ENCODE measurements at places on chromosomes 13 and 19.

GRCh38 chr19:50427997-50428425 lies 4.7 kb upstream of the MYBPC2 start:
- peak; percentile 70 for DNase-seq

- DNase-seq: peak; percentile 61
These were observed 3.7 kb downstream of the FUZ start for GRCh38 chr19:49809160-49809940.

DNA sequence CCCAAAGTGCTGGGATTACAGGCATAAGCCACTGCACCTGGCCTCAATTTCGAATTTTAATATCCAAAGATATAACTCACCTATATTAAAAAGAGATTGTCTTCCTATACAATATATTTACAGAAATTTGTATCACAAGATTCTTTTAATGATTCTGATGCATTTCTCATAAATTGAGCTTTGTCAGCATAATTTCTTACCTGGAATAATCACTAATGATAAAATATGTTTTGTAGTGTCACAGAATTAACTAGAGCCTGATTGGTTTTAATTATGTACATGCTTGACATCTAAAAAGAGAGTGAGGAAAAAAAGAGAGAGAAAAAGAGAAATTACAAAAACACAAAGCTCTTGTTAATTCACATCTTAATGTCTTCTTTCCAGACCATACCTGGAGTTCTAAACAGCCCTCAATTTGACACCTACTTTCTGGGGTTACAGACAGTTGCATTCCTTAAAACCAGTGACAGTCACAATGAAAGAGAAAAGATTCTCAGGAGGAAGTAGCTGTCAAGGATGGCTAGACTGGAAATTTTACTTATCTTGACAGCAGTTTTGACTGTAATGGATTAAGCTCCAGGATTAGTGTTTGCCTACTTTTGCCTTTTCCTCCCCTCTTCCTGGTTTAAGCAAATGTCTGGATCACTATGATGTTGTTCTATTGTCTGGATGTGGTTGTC lies 214.4 kb downstream of the SPRY2 start:
- DNase-seq: no peak

DNA sequence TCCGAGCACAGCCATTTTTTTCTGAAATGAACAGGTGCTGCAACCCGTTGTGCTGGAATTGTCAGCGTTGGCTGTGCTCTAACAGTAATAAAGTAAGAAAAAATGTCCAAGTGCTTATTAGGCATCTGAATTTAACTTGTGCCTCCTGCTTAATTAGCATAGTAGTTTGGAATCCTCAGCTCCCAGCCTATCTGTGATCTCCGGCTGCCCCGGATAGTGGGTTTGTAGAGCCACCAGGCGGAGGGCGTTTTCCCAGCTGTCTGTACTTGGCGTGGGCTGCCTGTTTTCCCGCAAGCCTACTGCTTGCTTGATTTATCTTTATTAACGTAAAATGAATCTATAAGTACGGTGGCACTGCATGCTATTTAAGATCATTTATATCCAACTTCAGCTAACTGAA lies 137.9 kb downstream of the MTUS2 start:
- no peak for DNase-seq

DNA sequence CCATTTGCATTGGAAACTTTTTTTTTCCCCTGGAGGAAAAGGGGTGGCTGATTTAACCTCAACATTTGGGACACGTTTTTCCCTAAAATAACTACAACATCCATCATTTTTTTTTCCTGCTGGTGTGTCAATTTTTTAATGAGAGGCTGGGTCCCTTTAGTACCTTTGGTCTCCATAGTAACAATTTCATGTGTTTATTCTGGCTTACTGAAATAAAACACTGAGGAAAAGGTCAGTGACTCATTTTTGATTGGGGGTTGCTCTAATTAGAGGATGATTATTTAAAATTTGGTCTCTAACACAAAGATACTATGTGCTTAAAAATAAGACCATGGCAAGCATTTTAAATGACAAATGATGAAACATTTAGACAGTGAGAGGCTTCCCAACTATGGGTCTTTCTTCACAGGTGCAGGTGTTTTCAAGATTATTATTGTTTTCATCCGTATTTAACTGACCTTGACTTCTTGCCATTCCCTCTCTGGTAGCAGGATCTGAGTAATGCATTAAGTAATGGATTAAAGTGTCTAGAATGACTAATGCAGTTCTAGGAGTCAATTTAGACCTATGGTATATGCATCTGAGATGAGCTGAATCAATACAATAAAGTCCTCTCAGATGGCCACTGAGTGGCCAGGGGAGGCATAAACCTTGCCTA lies 406.4 kb downstream of the KCNRG start:
- DNase-seq: no peak

- no peak for DNase-seq
These were observed 217.1 kb upstream of the SPRY2 start for GRCh38 chr13:80558074-80558473.
